ENCODE measurements at places on chromosomes 6 and 20.

GRCh38 chr20:45538209-45538799 is 978 bp downstream of the WFDC6 start:
- peak; percentile 75 for DNase-seq

GRCh38 chr6:23177806-23178205 is 608.4 kb downstream of the HDGFL1 start:
- DNase-seq = no peak

DNA sequence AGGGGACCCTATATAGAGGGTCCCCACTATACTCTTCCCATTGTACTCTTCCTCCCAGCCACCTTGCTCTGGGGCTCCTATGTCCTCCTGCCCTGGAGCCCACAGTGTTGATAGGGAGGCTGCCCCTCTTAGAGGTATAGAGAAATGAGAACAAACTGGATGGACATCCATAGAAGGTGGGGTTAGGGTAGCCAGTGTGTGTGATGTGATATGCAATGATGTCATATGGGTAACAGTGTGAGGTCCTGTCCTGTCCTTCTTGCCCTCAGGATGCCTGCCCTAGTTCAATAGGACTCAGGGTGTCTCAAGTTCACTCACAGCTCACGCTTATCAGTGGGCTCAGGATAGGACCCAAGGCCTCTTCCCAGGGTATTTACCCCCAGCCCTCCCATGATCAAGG is 435 bp downstream of the PTCRA start:
- no peak for DNase-seq

DNA sequence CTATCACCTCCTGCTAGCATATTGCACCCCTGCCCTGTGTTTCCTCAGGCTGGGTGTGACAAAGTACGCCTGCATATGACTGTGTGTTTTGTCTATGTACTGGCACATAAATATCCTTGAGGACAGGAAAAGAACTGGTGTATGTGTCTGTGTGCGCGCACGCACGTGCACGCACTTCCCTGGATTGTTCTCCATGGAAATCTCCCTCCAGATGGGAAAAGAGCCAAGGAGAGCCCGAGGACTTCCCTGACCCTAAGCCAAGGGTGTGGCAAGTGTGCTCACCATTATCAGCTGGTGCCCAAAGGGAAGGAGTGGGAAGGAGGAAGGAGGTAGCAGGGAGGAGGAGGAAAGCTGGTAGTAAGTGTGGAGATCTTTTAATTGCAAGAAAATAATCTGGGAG is 117.6 kb downstream of the HIVEP2 start:
- no peak for DNase-seq

DNA sequence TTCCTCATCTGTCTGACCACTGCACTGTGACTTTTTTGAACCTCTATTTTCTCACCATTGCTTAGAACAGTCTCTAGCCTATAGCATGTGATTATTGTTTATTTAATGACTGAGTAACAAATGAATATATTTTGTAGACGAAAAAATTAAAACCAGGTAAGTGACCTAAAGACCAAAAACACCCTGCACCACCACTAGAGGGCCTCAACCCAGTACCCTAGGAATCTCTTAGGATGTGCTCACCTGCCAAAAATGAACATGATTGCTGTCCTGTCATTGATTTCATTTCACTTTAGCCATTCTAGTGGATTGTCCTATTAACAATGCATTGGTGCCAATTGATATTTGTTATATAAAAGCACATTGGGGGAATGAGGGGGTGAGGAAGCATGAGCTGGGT is 199.1 kb downstream of the COL9A1 start:
- DNase-seq = no peak

GRCh38 chr20:58705208-58705926 is 12.8 kb downstream of the NPEPL1 start:
- peak; percentile 4 for DNase-seq

DNA sequence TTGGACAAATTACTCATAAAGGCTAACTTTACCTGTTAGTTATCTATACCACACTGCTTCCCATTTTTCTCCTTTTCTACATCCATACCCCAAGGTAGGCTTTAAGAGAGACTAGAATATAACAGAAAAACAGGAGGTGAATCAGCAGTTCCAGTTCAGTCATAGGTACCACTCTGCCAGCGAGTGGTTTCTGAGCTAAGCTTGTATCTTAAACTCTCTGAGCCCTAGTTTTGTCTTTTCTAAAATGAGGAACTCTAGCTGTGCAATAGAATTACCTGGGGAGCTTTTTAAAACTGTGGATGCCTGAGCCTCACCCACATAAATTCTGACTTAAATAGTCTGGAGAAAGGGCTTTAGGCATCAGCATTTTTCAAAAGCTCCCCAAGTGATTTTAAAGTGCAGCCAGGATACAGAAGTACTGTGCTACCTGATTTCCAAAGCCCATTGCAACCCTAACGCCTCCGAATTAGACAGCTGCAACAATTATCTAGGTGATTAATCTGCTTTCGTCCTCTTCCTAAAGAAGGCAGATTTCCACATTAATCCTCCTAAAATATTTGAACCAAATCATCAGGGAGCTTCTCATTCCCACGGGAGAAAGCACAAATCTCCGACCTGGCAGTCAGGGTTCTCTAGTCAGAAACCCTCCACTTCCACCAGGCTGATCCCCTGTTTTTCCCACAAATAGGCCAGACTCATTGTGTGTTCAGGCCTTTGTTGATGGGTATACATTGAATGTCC is 37.4 kb upstream of the RPL7L1 start:
- no peak for DNase-seq

- no peak for DNase-seq
Measured at GRCh38 chr6:154931711-154932424, 63.2 kb upstream of the TIAM2 start.

GRCh38 chr6:68572525-68572924 is 62.6 kb upstream of the ADGRB3 start:
- peak; percentile 81 for DNase-seq

- no peak for DNase-seq
Measured at GRCh38 chr6:69027861-69028260, 392.8 kb downstream of the ADGRB3 start.

All from HAP-1 (cell line).